ENCODE measurements at places on chromosomes 5 and 9.

- no peak for DNase-seq
Observed at GRCh38 chr9:95264954-95265615, 52.4 kb downstream of the FANCC start.

DNA sequence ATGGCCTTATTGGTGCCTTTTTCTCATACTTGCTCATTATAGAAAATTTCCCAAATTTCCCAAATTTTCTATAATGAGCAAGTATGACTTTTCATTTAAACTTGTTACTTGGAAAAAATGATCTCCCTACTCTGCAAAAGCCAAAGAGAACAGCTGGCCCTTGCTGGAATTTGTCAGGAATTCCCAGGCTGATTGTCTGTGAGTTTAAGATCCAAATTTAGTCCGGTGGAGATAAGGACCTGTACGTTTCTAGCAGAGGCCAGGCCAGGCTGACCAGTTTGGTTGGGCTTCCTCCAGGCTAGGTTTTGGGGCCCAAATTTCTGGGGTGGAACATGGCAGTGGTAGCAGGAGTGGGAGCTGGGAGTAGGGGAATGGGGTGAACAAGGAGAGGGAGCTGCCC, 51.9 kb downstream of the NEURL1B start:
- DNase-seq: no peak

- no peak for DNase-seq
Observed at GRCh38 chr5:125103459-125103858, 357.0 kb upstream of the ZNF608 start.

DNA sequence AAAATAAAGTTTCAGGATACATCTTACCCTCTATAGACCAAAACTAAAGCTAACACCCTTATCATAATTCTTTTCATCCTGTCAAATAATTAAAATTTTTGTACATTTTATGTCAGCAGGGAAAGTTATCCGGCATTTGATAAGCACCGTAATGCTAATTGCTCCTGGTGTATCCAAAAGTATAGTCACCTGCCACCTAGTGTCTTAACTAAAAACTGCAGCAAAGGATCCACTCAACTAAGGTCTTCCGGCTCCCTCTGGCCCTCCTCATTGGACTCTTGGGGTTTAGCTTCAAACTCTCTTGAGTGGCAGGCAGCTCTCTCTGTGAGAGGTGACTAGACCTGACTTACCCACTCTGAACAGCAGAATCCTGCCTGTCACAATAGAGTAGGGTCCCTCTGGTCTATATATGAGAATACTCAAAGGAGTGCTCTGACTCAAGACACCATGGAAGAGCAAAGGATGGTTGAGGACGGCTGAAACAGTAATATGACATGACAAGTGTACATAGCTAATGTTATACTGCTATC, 60.4 kb upstream of the CAST start:
- peak; percentile 7 for DNase-seq

- DNase-seq: peak; percentile 26
Observed at GRCh38 chr5:175464074-175464941, 14.1 kb upstream of the SFXN1 start.

DNA sequence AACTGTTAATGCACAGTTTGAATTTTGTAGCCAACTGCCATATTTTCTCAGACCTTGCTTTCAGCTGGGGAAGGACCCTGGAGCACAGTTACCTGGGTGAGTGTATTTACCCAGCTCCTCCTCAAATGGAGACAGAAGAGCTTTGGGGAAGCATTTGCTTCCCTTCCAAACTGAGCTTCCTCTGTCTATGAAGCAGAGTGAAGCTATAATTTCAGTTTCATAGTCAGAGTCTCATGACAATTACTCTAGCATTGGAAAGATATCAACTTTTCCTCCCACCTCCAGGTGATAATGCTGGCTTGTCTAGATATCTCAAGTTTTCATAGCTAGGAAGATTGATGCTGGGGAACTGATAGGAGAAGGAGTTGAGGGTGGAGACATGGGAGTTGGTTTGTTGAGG, 406.4 kb upstream of the CLINT1 start:
- DNase-seq: no peak

GRCh38 chr5:30401479-30402058, 791.9 kb upstream of the CDH6 start:
- DNase-seq: no peak

GRCh38 chr5:77635917-77636640, 2.4 kb downstream of the OTP start:
- no peak for DNase-seq

GRCh38 chr9:110129425-110129824, 78.5 kb downstream of the C9orf152 start:
- DNase-seq: no peak

DNA sequence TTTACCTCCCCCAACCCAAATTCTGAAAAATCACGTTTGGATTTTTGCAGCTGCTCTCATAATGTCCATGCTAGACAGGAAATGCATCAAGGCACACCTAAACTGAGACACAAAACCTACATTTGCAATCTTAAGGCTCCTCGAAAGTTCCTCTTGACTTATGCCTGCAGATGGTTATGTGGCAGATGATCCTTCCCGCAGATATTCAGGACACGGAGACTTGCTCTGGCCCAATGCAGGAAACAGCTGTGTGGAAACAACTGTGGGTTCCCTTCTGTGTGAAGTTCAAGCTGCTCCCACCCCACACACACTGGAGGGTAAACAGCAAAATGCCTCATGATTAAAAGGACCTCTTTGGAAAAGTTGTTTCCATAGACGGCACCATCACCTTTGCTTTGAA, 253.8 kb downstream of the EBF1 start:
- no peak for DNase-seq
